ENCODE measurements at places on chromosomes 12 and 14. TPM values are rescaled to one million over a fixed set of nuclear protein-coding genes. Genes with fewer than 3 reads are reported as not detected.

DNA sequence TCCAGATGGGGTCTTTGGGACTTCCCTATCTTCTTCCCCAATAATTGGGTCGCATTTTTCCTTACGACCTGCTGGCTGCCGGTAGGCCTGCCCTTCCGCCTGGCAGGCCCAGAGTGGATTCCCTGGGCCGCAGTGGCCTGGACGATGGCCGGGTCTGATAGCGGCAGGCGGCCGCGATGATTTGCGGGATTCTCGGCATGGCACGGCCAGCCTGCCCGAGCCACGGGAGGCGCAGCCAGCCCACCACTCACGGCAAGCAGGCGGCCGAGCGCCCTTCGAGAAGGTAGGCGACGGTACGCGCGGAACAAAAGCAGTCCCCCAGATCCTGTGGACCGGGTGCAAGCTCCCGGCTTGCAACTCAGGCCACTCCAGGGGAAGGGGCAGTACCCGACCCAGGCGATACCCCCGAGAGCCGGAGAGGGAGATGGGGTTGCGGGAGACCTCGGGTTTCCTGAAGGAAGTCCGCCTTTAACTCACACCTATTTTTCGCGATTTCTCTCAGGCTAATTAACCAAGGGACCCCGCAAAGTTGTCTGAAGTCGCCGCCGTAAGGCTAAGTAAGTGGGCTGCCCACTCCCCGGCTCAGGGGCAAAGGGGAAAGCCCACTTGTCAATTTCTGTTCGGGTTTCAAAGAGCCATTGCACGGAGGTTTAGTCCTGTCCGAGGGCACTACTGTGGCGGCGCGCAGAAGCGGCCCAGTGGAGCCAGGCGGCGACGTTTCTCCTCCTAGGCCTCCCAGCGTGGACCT, 1.4 kb upstream of the GSC start:
- no peak for DNase-seq

DNA sequence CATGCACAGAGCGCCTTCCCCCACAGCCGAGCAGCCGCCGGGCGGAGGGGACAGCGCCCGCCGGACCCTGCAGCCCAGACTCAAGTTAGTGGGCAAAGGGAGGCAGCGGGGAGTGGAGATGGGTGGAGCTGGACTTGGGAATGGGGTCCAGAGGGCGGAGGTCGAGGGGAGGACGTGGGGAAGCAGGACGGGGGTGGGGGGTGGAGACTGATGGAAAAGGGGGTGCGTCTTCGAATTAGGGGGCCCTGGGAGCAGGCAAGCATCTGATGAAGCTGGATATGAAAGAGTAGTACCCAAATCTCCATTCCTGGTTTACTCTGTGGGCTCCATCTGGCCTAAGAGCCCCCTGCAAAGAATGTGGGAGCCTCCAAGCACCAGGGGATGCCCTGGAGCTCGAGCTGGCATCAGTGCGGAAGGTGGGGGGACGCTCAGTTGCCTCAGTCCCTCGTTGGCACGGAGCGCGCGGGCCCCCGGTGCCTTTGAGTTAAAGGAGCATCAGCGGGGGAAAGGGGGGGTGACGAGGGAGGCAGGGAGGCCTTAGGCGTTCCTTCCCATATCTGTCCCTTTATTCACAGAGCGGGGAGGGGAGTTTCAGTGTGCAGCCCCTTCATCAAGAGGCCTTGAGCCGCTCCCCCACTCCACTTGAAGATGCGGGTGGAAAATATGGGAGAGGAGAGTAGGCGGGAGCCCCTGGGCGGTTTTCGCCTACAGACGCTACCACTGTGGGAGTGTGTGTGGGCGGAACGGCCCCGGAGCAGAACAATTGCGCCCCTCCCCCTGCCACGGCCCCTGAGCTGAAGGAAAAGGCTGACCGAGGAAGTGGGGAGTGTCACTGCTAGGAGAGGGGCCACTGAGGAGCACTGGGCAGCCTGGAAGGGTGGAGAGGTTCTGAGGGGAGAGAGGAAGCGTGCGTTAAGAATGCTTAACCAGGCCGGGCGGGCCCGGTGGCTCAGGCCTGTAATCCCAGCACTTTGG, 644 bp downstream of the NAB2 start:
- peak; percentile 83 for DNase-seq

DNA sequence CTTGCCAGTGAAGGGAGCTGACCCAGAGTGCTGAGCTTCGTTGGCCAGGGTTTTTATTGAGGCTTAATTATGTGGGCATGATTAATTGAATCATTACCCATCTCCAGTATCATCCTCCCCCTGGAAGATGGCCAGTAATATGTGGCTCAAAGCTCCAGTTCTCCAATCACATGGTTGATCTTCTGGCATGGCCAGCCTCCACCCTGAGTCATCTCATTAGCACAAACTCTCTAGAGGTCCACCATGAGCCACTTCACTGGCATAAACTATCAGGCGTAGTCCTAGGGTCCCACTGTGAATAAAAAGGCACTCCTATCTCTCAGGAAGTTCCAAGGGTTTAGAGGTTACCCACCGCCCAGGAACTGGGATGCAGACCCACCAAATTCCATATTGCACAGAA, 135.0 kb downstream of the ANO6 start:
- DNase-seq, result no peak

GRCh38 chr14:91249841-91250616, 5.5 kb upstream of the GPR68 start:
- DNase-seq, result no peak

GRCh38 chr12:27018037-27018436, 3.9 kb upstream of the TM7SF3 start:
- no peak for DNase-seq

GRCh38 chr12:27460471-27460978, 14.0 kb downstream of the SMCO2 start:
- DNase-seq, result no peak

DNA sequence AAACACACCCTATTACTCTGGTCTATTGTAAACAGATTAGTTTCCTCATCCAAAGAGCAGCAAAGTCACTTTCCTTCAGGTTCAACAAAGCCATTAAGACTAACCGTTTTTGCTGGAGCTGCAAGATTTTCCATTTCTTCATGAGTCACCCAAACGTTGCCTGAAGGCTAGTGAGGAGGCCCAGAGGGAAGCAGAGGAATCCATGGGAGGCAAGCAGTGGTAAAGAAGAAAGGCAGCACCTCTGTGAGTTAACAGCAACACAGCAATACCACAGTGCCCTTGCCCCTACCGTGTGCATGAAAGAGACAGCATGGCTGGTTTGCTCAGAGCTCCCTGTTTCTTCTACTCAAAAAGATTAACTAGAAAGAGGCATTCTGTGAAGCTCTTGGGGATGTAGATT, 206.3 kb downstream of the ACSS3 start:
- DNase-seq, result no peak

DNA sequence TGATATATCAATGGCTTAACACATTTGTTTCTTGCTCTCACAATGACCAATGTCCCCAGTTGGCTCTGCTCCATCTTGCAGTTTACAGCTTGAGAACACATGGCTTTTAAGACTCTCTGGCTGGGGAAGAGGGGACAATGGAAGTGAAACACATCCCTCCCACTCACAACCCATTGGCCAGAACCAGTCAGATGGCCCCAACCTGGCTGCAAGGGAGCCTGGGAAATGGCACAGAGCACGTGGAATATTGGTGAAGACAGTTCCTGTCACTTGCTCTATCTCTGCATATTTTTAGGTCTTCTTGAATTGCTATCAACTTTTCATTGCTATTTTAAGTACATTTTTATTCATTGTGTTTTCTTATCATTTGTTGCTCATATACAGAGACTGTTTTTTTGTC, 345.4 kb downstream of the MED13L start:
- DNase-seq, result no peak

DNA sequence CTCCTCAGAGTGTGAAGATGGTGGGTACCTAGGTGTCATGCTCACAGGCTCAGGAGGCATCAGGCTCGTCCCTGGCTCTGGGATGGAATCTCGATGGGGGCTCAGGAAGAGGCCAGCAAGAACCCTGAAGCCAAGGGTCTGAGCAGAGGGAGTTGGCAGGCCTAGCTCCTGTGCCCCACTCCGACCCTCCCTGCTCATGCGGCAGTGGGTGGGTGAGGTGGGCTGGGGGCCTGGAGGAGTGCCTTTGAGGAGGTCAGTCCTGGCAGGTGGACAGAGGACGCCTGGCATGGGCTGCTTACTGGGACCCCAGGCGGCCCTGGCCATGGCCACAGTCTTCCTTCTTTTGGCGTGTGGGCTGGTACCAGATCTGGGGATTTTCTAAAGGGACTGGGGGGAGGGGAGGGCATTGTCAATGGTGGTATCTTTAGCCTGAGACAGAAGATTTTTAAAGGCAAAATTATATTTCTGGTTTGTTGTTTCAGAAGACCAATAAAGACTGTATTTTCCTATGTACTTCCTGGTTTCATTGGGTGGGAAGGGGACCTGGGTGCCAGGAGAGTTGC, 16.0 kb downstream of the LRTM2 start:
- no peak for DNase-seq

GRCh38 chr12:95546491-95546813, 4.8 kb downstream of the USP44 start:
- no peak for DNase-seq

- DNase-seq, result no peak
Measured at GRCh38 chr12:1666685-1667162, 24.1 kb upstream of the ADIPOR2 start.

- no peak for DNase-seq
Measured at GRCh38 chr14:79534703-79535353, 676.5 kb downstream of the DIO2 start.

GRCh38 chr14:68255693-68256178, 436.2 kb downstream of the RAD51B start:
- no peak for DNase-seq

DNA sequence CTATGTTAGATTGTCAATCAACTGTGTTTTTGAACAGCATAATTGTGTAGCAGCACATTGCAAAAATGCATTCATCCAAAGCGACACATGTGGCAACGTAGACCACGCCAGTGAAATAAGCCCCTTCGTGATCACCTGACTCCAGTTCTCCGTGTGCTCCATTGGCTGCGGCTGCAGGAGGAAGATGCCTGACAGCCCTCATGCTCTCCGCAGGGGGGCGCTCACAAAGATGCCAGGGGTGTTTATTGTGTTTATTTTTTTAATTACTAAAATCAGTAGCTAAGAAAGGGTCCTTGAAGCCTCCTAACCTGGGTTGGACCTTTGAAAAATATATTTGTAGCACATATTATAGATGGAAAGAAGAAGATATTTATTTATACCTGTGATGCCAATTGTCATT, 116.3 kb downstream of the SLC15A4 start:
- no peak for DNase-seq

- no peak for DNase-seq
Measured at GRCh38 chr14:82855912-82856391, 1322.3 kb upstream of the SEL1L start.

GRCh38 chr12:6434205-6435140, 10.3 kb upstream of the CD27 start:
- no peak for DNase-seq

DNA sequence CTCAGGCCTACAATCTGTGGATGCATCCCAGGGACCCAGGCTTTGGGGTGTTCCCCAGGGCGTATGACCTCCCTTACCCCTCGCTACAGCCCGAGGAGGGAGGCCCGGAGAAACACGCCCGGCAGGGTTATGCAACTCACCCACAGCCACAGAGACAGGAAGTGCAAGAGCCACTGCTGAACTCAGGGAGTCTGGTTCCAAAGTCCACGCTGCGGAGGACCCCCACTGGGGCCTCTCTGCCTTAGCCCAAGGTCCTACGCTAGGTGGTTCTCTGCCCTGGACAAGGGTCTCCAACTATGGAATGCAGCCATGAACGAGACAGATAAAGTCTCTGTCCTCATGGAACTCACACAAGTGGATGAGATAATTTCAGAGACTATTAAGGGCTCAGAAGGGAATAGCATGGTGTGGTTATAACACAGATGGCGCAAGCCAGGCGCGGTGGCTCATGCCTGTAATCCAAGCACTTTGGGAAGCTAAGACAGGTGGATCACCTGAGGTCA, 11.3 kb downstream of the SCARB1 start:
- peak; percentile 54 for DNase-seq

GRCh38 chr14:94914191-94914590, 144.3 kb upstream of the GSC start:
- DNase-seq, result no peak

- peak; percentile 79 for DNase-seq
Measured at GRCh38 chr12:65501093-65501621, 222.7 kb downstream of the MSRB3 start.

DNA sequence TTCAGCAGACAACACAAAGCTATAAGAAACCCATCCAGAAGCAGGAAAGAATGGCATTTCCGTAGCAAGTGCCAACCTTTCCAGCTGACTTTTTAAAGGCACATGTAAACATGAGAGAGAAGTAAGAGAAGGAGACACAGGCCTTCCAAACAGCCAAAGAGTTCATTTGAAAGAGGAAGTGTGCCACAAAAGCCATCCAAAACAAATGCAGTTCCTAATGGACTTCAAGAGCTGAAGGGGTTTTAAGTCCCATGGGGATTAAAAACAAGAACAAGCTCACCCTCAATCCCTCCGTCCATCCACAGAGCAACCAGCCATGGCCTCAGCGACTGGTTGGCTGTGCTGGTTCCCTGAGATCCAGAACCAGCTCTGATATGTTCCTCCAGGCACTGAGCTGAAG, 4.5 kb upstream of the DPF3 start:
- no peak for DNase-seq

- no peak for DNase-seq
Measured at GRCh38 chr12:7123806-7124522, 4.7 kb downstream of the RBP5 start.

DNA sequence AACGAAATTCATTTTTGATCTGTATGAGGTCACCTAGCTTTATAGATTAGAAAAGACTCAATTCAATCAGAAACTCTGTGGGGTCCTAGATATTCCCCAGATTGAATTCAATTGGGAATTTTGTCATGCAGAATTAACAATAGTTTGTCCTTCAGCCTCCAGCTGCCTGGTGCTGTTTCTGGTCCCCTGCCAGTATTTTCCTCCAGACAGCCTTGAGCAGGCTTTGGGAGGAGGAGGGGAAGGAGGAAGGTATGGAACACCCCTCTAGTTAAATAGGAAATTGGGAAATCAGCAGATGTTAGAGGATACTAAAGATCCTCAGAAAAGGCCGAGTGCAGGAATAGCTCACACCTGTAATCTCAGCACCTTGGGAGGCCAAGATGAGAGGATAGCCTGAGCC, 10.6 kb downstream of the GRIP1 start:
- no peak for DNase-seq

Gene C1QL4
- total RNA-seq, result not detected

Gene ZNF84
- 18.7 TPM for total RNA-seq

Gene KRT72
- not detected for total RNA-seq

Gene TPH2
- not detected for total RNA-seq

Gene TMEM132D
- not detected for total RNA-seq

Gene RAB5B
- total RNA-seq, result 111 TPM

Gene TSHR
- not detected for total RNA-seq

Gene CPNE8
- total RNA-seq, result 7.2 TPM

Gene TSFM
- total RNA-seq, result 53.7 TPM

Gene KRT71
- total RNA-seq, result not detected

Gene P2RX2
- not detected for total RNA-seq

Gene ZFHX2
- total RNA-seq, result 0.74 TPM

Measured in left ventricle myocardium inferior (tissue), 1 donor.